ENCODE measurements at places on chromosomes 3 and 15.

DNA sequence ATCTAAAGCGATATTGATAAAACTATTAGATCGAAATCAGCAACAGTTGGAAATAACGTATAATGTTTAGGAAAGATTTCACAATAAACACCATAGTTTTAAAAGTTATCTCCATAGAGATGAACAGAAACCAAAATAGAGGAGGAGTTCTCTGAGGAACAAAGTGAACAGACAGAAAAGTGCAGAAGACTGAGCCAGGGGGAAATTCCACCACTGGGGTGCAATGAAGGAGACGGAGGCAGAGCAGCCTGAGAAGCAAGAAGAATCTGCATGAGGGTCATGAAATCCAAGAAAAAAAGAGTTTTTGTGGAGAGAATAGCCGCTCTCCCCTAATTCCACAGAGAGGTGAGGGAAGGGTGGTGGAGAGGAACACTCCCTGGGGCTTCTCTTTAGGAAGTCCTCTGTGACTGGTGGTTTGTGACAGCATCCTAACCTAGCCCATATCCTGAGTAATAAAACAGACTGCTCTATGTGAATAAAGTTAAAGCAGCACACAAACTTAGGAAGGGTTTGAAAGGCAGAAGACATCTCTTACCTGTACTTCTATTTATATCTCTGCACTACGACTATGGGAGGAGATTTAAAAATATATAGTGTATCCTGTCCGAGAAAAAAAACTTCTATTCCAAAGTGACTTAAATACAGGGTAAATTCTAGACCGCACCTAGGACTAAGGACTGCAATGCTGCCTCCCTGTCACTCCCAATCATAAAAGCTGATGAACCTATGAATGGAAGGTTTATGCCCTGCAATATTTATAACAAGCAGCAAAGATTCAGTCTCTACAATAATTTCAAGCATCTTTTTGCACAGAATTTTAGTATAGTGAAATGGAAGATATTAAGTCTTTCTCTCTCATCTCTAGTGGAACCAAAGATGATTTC is 22.9 kb downstream of the ATP8B4 start:
- no peak for DNase-seq

- no peak for DNase-seq
Observed at GRCh38 chr3:156816091-156816793, 9.9 kb upstream of the LEKR1 start.

- no peak for DNase-seq
Observed at GRCh38 chr15:67079361-67079760, 14.0 kb downstream of the SMAD3 start.

- no peak for DNase-seq
Observed at GRCh38 chr15:42511007-42511391, 15.6 kb downstream of the SNAP23 start.

- DNase-seq, result no peak
Observed at GRCh38 chr3:105473521-105474223, 107.0 kb downstream of the ALCAM start.

- no peak for DNase-seq
Observed at GRCh38 chr3:70981231-70981880, 602.2 kb downstream of the FOXP1 start.

GRCh38 chr3:152202976-152203626 is 65.6 kb upstream of the MBNL1 start:
- no peak for DNase-seq

- no peak for DNase-seq
Observed at GRCh38 chr3:52811452-52812011, 16.9 kb downstream of the ITIH3 start.

GRCh38 chr3:150545419-150546225 is 674 bp downstream of the SERP1 start:
- no peak for DNase-seq

Measured in ecto neural progenitor cell (in vitro differentiated cells).